Left colon (tissue), 2 donors: ENCODE measurements at places on chromosomes 12 and 14.

GRCh38 chr14:90302529-90303303 lies 29.0 kb downstream of the NRDE2 start:
- DNase-seq: no peak

GRCh38 chr14:64705381-64706118 lies 1.3 kb downstream of the PLEKHG3 start:
- peak; percentile 63 for DNase-seq

GRCh38 chr12:38823738-38824137 lies 81.7 kb downstream of the CPNE8 start:
- no peak for DNase-seq

- DNase-seq: no peak
Measured at GRCh38 chr14:96949594-96949993, 152.4 kb downstream of the VRK1 start.

- DNase-seq: no peak
Measured at GRCh38 chr14:60510254-60510950, 1.5 kb downstream of the SIX6 start.

DNA sequence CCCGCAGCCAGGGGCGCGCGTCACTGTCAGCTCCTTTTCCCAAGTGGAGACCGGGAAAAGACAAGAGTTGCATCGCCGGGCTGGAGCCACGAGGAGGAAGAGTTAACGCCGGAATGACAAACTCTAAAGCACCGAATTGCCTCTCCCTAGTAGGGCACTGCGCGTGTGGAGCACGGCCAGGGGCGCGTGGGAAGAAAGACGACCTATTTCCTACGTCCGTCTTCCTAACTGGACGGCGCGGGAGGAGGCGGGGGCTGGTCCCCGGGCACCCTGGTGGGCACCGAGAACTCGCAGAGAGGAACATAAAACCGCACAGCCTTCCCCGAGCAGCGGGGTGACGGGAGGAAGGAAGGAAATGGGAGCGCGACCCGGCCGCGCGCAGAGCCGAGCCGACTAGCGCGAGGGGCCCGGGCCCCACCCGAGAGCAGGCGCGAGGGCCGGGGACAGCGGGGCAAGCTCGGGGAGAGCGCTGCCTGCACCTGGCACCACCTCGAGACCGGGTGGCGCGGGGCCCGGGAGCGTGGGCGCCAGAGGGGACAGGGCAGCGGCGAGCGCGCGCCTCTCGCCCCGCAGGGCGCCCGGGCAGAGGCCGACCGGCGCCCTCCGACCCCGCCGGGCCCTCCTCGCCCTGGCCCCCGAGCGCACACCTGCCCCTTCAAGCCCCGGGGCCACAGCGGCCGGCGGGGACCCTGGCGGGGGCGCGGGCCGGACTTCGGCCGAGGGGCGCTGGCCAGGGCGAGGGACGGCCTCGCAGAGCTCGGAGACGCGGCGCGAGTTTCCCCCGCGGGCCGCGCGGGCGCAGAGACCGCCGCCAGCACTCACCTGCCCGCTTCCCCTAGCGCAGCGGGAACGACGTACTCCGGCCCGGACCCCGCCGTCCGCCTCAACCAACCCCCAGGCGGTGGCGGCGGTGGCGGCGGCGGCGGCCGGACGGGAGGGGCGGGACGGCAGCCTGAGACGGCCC lies at the start of gene SETD3:
TSS of gene SETD3 (minus strand) at position 954 of the 964 bp plus-strand sequence. CDS start 15,054 bp downstream, outside the sequence.
- DNase-seq: peak; percentile 61

DNA sequence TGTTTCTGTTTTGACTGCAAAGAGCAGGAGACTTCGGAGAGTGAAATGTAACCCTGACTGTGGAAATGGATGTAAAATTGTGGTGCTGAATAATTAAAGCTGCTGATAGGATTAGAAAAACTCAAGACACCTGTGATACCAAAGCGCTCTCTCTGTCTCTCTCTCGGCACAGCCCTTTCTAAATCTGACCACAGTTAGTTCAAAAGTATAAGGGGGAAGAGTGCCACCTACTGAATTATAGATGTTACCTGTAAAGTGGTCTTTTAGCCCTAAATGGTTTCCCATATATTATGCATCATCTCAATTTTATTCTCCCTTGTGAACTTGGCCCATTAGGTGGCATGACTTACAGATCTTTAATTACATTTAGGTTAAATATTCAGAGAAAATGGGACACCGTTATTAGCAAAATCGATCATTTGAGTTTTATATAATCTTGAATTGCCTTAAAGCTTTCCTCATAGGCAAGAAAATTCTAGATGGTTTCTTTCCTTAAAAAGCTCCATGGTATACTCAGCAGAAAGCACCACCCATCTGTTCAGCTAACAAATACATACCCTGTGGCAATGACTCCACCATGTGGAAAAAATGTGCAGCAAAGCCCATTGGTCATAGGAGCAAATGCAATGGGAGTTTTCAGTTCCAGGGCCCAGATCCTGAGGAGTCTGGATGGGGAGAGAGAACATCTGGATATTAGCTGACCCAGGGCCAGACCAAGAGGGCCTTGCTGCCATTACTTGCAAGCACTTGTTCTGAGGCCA lies 18.1 kb downstream of the RFC5 start:
- no peak for DNase-seq

DNA sequence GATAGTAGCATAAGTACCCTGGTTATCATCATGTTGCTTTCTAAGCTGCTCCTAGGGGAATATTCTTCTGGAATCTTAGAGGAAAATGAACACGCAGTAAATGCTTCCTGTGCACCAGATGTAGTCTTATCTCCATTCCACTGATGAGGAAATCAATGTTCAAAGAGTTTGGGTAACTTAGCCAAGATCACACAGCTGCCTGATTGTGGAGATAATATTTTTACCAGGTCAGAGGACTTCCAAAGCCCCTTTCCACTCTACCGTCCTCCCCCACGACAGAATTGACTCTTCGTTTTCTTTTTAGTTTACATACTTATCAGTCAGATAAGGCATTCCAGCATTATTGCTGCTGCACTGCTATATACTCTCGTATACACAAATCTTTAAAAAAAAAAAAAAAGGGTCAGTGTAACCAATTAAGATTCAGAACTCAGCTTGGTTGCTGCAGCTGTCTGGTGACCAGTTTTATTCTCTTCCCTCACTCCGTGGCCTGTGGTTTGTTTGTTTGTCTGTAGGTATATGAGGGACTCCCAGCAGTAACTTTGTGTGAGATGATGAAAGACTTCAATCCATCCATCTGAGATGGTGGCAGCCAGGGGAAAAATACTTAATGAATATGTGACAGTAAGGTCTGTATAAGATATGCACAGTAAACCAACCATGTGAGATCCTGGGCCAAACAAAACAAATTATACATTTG lies 110.5 kb downstream of the TGFB3 start:
- no peak for DNase-seq

- DNase-seq: no peak
Measured at GRCh38 chr14:38290601-38291188, 34.8 kb upstream of the CLEC14A start.

GRCh38 chr12:32568228-32568627 lies 110.9 kb upstream of the DNM1L start:
- no peak for DNase-seq

- no peak for DNase-seq
Measured at GRCh38 chr12:3262470-3262869, 185.3 kb downstream of the TSPAN9 start.

- DNase-seq: no peak
Measured at GRCh38 chr12:75270157-75270556, 60.0 kb downstream of the CAPS2 start.

GRCh38 chr12:22576473-22576872 lies 32.1 kb upstream of the C2CD5 start:
- peak; percentile 60 for DNase-seq

DNA sequence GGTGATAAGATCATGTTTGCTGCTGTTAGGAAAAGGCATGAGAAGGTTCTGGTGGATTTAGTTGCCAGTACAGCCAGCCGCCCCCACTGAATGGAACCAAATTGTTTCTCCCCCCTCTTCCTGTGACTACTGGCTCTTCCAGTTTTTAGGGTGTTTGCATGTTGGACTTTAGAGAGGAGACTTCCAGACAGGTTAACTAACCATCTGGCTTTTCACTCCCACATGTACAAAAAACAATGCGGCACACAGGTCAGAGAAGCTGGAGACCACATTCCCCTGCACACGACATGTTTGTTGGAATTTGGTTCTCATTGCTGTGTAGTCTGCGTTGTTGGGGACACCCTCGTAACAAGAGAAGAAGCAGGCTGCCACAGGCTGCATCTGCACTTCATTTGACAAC lies 103.9 kb upstream of the TMEM132C start:
- no peak for DNase-seq

GRCh38 chr12:26732005-26732908 lies 100.7 kb downstream of the ITPR2 start:
- DNase-seq: no peak

DNA sequence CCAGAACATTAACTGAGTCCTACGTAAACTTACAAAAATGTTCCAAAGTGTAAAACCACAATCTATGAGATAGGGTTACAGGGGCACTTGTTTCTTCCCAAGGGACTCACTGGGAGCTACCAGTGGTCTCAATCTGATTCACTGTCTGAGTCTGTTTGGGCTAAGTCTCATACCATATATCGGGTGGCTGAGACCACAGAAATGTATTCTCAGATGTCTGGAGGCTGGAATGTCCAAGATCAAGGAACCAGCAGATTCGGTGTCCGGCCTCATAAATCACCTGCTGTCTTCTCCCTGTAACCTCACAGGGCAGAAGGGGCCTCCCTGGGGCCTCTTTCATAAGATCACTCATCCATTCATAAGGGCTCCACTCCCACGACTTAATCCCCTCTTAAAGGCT lies 616.3 kb upstream of the TMEM132C start:
- DNase-seq: no peak

DNA sequence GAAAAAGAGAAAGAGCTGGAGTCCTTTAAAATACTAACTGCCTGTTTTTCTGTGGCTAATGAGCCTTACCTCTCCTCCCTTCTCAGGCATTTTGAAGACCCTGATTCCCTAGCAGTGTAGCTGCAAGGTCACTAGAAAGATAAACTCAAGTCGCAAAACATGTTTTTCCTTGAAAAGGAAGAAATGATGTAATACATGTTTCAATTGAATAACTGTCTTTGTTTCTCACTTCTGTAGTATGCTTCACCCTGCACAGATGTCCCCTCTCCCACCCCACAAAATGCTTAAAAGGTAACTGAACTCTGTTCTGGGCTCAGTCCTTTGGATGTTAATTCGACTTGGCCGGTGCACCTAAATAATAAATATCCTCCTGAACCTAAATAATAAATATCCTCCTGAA lies 1350.3 kb downstream of the TMEM121 start:
- no peak for DNase-seq

DNA sequence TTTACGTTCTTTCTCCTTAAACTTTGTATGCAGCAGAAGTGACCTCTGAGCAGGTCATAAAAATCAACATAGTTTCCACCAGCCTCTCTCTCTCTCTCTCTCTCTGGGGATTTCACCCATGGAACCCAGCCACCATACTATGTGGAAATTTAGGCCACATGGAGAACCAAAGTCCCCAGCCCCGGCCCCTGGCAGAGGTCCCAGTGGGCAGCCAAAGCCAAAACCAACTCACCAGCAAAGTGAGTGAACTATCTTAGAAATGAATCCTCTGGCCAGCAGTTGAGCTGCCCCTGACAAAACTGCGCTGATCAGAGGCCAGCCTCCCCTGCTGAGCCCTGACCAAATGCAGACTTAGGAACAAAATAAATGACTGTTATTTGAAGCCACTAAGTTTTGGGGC lies 9.2 kb downstream of the DUSP6 start:
- DNase-seq: no peak

DNA sequence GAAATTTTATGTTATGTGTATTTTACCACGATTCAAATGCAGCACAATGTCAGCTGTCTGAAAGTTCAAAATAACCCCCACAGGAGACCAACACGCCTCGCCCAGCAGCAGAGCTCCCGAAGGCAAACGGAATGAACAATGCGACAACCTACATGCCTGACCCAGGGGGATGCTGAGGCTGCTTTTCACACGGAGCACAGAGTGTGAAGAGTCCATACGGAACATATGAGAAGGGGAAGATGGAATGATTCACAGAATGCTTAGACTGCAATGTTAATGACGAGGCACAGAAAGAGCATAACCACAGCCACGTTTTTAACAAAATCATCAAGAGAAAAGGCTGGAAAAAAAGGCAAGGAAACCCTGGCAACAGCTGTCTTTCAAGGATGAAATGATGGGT lies 22.6 kb downstream of the ZFYVE21 start:
- DNase-seq: no peak

- no peak for DNase-seq
Measured at GRCh38 chr14:71004481-71004880, 97.2 kb downstream of the PCNX1 start.

DNA sequence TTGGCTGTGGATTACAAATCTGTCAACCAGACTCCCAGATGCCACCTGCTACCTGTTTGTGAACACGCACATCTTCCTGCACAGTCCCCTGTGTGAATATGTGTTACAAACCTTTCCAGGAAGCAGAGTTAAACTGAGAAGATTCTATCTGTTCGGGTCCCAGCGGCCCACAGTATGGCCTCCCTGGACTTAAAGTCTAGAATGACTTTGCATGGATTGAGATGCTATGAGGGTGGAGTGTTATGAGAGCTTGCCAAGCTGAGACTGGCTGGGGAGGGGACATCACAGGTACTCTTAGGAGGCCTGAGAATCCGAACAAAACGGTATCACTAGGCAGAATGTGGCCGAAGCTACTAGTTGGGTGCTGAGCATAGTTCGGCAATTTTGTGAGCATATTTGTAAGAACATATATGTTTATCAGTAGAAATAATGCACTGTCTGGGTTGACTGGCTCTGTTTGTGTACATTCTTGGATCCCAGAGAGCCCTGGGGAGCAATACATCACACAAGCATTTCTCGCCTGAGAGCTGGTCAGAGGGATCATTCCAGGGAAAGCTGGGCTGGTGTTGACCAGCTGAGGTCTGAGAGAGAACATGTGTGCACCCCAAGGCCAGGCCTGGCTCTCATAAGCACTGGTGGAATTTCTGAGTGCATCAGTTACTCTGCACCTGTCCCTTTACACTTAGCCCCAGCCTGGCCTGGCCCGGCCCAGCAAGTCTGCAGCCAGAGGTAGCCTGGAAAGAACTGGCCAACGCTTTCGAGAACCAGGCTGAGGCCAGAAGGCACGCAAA lies 29.8 kb upstream of the LTBP2 start:
- DNase-seq: no peak
